ENCODE measurements at places on chromosomes 7 and 10.

DNA sequence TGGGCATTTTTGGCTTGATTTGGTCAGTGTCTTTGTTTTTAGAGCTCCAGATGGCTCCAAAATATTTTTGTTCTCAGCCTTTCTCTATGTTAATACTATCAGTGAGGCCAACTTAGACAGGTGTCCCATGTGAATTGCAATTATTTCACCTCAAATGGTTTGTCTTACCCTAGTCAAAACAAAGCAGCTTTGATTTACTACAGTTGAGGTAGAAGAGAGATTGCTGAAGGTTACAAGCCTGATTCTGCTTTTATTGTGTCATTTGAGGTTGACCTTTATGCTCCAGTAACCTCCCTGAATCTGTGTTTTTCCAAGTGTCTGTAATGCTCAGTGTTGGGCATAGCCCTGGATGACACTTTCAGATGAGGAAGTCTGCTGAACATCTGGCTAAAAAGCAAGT is 882.9 kb downstream of the NRG3 start:
- no peak for DNase-seq

- DNase-seq: no peak
Observed at GRCh38 chr7:4288791-4289394, 393.2 kb upstream of the FOXK1 start.

GRCh38 chr7:47601119-47601880 is 19.4 kb upstream of the TNS3 start:
- no peak for DNase-seq

DNA sequence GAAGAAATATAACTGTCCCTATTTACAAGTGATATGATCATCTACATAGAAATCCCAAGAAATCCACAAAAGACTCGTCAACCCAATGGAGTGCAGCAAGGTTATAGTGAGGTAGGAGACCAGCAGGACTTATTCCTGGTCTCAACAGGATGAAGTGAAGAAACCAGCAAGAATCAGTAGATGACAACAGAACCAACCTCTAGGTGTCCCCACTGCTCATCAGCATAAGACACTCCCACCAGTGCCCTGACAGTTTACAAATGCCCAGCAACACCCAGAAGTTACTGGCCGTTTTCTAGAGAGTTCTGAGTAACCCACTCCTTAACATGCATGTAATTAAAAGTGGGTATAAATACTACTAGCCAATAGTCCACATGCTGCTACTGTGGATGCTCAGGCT is 470.5 kb upstream of the LRRTM3 start:
- no peak for DNase-seq

DNA sequence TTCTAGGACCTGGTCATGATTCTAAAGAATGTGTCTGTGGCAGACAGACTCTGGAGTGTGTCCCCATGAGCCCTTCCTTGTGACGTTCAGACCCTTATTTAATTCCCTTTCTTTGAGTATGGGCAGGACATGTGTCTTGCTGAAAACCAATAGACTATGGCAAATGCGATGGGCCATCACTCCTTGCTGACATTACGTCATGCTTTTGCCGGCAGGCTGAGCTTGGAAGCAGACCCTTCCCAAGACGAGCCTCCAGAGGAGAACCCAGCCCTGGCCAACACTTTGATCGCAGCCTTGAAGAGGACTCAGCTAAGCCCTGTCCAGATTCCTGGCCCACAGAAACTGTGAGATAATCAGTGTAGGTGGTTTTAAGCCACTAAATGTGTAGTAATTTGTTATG is 18.4 kb upstream of the TMEM236 start:
- no peak for DNase-seq

- DNase-seq: no peak
Observed at GRCh38 chr7:135597181-135597925, 39.6 kb downstream of the NUP205 start.

GRCh38 chr10:112302335-112302734 is 19.1 kb downstream of the TECTB start:
- DNase-seq: no peak

GRCh38 chr7:136183981-136184380 is 206.8 kb upstream of the MTPN start:
- DNase-seq: no peak

DNA sequence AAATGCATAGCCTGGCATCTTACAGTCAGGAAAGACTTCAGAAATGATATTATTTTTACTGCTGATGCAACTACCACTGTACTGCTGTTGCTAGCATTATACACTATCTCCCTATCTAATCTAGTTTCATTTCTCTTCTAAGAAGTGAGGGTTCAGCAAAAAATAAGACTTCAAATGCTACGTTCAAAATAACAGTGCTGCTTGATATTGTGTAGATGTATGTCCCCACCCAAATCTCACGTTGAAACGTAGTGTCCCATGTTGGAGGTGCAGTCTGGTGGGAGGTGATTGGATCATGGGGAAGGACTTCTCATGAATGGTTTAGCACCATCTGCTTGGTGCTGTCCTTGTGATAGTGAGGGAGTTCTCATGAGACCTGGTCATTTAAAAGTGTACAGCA is 129.4 kb downstream of the ANK3 start:
- DNase-seq: no peak

GRCh38 chr10:129421399-129422010 is 45.5 kb upstream of the MGMT start:
- DNase-seq: no peak

- DNase-seq: no peak
Observed at GRCh38 chr7:30143748-30144251, 9.0 kb downstream of the MTURN start.

DNA sequence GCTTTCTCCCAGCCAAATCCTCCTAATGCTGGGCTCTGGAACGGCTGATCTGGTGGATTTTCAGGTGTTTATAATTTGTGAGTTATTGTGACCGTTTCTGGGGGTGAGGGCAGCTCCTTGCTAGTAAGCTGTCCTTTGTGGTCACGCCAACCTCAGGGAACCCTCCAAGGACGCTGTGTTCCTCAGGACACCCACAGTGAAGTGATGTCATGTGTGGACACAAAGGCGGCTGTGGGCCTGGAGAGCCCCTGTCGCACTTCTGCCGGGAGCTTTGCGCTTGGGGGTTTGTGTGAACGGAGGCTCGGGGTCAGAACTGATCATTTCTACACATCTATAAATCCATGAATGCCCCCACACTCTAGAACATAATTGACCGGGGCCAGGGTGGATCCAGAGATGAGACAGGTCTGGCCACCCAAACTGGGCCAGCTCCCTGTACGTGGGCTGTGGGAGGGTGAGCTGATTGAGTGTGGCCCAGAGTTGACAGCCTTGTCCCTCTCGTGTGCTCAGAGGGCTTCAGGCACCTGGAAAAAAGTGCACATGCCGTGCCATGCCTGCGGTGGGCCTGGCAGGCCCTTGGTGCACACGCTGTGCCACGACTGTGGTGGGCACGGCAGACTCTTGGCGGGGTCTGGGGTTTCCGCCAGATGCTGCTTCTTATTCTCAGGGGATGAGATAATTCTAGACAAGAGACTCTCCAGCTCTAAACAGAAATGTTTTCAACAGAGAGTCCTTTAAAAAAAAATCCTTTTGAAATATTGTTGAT is 130.2 kb downstream of the VIPR2 start:
- DNase-seq: no peak

DNA sequence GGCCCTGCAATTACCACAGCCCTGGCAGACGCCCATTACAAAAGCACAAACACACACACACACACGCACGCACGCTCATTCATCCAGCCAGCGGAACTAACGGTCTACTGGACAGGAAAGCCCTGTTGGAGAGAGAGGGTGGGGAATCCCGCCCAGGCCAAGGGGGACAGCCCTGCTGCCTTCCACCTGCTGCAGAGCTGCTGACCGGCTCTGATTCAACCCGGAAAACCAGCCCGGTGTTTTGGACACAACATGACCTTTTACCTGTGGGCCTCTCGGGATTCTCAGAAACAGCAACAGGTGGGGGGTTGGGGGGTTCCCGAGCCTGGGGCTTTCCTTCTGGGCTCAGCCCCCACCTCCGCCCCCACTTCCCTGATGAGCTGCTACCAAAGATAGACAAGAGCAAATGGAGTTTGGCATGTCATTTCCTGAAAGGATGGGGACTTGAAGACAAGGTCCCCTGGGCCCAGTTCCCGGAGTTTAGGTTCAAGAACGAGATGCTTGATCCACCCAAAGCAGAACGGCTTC is 18.5 kb upstream of the SERPINE1 start:
- no peak for DNase-seq

DNA sequence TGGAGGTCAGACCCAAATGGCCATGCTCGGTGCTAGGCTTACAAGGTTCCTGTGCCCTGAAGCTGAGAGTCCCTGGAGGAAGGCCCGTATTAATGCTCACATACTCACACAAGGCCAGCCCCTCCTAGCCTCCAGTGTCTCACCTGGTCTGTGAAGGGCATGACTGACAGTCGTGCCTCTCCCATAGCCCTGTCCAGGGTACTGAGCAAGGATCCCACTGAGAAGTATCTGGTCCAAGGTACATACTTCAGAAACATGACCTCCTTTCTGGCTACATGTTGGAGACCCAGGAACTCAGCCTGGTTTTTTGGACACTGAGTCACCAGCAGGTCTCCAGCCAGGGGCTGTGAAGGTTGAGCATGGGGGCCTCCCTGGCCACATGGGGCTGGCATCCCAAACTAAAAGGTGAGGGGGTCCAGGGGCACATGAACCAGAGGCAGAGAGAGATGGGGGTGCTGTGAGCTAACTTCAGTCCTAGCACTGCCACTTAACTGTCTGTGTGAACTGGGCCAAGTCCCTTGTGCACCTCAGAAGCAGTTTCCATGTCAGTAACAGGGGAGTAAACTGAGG is 17.6 kb upstream of the RASGEF1A start:
- no peak for DNase-seq

- no peak for DNase-seq
Observed at GRCh38 chr10:120827251-120827875, 23.8 kb upstream of the WDR11 start.

- no peak for DNase-seq
Observed at GRCh38 chr7:27134392-27134791, 3.8 kb upstream of the HOXA4 start.

GRCh38 chr10:128281861-128282260 is 155.6 kb upstream of the MKI67 start:
- no peak for DNase-seq

DNA sequence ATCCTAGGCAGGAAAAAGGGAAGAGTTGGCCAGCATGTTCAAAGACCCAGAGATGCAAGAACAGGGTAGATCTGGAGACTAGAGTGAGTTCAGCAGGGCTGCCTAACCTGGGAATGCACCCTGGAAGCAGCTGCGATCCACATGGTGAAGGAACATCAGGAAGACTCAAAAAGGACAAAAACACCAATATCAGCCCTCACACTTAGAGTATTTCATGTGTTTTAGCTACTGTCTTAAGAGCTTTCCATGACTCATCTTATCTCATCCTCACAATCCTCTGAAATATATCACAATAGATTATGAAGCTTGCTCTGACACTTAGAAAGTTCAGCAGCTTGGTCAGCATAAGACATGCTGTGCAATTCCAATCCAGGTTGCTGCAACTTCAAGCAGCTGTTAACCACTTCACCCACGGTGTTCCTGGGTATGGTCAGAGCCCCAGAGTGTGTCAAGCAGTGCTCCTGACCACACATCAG is 380.9 kb downstream of the PARD3 start:
- no peak for DNase-seq

DNA sequence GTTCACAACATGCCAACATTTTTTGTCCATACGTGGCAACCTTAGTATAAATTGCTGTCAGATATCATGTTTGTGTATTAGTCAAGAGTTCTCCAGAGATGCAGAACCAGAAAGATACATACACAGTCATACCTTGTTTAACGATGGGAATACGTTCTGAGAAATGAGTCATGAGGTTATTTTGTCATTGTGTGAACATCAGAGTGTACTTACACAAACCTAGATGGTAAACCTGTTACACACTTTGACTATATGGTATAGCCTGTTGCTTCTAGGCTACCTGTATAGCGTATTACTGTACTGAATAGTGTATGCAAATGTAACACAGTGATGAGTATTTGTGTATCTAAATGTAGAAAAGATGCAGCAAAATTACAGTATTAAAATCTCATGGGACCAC is 22.3 kb downstream of the ZNF518A start:
- DNase-seq: no peak

DNA sequence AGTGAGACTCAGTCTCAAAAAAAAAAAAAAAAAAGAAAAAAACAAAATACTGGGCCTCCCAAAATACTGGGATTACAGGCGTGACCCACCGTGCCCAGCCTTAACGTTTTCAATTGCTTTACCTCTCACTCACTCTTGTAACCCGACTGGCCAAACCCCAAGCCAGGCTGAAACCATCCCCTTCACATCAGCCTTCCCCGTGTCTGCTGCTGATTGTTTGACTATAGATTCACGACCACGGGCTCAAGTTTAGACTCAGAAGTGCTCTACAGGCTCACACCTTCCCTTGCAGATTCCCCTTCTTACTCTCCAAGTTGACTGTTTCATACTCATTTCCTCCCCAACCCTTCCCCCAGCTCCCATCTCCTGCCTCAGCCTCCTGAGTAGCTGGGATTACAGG is 22.3 kb downstream of the TYW1 start:
- DNase-seq: no peak

- no peak for DNase-seq
Observed at GRCh38 chr7:14377646-14378266, 388.3 kb upstream of the ETV1 start.

GRCh38 chr10:101331956-101332355 is 22.0 kb upstream of the BTRC start:
- DNase-seq: no peak

GRCh38 chr10:116001262-116001857 is 271.6 kb downstream of the GFRA1 start:
- no peak for DNase-seq

DNA sequence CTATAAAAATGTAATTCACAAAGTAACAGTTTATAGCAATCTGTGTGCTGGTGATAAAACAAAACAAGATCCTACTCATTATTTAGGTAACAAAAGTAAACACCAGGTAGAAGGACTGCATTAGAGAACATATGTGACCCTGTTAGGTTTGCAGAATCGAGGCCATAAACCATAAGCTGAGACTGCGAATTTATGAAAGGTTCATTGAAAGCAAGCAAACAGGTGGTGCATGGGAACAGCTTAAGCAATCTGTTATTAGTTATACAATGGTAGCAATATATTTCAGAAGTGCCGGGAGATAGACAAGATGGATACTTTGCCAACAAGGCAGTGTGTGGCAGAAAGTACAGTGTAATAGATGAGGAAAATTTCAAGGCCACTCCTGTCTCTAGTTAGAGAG is 23.5 kb upstream of the FAM133B start:
- DNase-seq: no peak

DNA sequence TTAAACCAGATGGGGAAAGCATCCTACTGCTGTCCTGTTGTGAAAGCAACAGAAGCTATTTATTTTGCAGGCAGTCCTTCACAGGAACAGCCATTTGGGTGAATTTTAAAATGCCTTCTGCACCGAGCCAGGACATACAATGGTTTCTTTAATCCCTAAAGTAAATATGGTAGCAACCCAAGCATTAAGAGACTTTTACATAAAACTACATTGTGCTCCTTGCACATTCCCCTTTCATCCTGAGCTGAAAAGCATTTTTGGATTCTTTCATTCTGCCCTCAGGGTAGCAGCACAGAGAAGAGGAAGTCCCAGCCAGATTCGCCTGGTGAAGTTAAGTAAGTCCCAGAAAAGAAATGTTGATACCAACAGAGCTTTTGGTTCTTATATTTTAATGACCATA is 84.0 kb upstream of the FAM3C start:
- no peak for DNase-seq

GRCh38 chr10:77564731-77565589 is 72.6 kb downstream of the KCNMA1 start:
- DNase-seq: no peak

All from activated CD4-positive, CD25-positive, alpha-beta regulatory T cell treated with anti-CD3 and anti-CD28 coated beads, Interleukin-2, amount 50 U/mL, for 16 hours (primary cell).